T-helper 17 cell (primary cell): ENCODE measurements at places on chromosomes 11 and 22.

- no peak for DNase-seq
Measured at GRCh38 chr11:131253656-131254151, 116.7 kb upstream of the NTM start.

DNA sequence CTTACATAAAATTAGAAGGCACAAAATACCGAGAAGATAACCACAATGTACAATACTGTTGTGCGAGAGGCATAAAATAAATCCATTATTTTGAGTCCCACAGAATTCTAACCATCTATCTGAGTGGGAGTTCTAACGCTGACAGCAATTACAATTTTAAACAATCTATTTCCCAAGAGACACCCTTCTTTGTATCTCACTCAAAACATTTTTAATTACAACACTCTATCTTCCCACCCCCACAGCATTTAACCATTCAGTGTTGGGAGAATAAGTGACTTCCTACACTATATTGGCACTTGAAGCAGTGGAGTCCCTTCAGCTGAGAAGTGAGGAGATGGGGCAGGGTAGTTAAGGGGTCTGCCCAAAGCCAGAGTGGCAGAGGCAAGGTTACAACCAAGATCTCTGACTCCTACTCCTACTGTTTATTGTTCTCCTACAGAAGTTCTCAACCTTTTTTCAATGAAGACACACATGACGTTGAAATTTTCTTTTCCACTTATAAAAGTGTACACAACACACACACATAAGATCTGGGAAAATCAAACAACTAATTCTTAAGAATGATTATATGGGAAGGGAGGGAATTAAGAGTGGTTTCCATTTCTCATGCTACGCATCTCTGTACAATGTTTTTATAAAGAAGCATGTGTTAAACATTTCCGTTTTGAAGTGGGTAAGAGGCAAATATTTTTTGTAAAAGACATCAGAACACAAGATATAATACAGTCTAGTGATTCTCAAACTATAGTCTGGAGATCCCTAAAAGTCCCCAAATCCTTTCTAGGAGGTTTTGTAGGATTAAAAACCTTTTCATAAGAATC lies 10.9 kb downstream of the SLC25A17 start:
- DNase-seq, result no peak

DNA sequence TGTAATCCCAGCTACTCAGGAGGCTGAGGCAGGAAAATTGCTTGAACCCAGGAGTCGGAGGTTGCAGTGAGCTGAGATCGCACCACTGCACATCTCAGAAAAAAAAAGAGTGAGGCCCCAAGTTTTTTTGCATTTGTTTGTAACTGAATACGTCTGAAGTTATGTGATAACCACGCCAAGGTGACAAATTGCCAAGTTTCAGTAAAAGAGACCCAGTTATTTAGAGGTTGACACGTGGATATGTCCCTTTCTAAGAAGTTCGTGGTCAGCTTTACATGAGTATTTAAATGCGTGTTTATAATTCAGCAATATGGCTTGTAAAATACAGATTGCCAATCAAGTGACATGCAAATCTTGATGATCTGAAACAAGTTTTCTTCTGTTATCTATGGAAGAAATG lies 8.0 kb downstream of the PPARA start:
- no peak for DNase-seq

- no peak for DNase-seq
Measured at GRCh38 chr11:2666828-2667570, 32.8 kb downstream of the KCNQ1OT1 start.

DNA sequence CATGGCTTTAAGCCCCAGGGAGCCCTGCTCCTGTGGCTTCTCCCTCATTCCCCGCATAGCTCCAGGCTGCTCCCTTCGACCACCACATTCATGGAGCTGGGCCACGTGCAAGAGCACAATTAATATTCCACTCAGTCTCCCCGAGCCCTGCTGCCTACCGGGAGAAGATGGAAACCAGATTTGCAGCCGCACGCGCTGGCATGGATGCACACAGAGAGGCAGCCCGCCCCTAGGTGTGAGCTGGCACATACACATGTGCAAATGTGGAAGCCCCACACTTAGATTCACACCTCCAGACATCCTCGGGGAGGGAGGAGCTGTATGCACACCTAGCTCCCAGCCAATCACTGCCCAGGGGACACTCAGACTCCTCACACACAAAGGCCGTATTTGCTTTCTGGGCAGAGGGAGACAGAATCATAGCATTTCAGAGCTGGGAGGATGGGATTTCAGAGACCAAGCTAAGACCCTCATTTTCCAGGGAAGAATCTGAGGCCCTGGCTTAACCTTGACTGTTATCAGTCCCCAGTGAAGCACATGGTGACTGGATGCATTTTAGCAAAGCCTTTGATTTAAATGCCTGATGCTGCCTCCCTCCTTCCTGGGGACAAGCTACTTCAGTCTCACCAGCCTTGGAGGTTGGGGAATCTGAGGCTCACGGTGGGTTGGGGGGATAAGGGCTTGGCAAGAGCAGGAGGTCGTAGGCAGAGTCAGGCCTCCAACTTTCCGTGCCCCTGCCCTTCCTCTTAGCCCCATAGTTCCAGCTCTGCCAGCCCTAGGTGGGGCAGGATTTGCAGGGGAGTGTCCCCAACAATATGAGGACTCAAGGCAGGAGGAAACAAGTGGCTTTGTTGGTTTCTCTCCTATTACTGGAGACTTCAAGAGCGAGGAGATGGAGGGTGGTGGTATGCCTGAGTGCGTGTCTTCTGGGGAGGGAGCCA lies 5.3 kb upstream of the CREB3L1 start:
- DNase-seq, result no peak

DNA sequence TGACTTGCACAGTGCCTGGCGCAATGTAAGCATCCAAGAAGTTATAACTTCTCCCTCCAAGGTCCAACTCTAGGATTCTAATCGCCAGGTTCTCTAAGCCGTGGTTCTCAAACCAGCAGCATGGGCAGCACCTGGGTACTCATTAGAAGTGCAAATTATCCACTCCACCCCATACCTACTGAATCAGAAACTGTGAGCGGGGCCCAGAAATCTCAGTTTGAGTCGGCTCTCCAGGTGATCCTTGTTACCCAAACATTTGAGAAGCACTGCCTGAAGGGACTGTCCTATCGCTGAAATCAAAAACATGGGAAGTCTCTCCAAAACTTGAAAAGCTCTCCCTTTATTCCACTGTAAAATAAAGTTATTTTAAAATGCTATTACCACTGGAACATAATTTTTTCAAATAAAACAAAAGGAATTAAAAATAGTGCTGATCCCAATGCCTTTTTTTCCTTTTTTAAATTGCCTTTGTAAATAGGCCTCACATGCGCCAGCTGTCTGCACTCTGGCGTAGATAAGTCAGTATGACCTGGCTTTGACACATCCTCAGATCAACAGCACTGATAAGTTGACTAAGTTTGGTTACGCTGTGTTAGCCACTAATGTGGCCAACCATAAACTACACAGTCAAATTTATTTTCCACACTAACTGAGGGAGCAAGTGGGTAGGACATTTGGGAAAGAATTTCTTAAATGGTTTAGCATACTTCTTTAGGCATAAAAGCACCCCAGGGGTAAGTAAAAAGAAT lies 8.4 kb upstream of the CTR9 start:
- DNase-seq, result no peak

GRCh38 chr11:130414107-130415080 lies 14.0 kb downstream of the ADAMTS8 start:
- DNase-seq, result no peak

DNA sequence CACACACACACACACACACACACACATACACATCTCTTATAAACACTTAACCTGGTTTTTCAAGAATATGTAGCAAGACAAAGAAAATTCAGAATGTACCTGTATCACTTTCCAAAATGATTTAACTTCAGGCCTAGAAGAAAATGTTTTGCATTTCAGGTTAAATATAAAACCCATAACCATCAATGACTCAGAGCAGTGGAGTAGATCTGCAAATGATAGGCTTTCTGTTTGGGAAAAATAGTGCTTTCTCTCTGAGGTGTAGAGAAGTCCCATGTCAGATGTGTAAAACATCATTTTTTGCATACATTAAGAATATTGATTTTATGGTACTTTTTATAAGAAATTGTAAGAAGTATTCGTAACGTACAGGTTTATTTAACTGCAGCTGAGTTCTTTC lies 116.9 kb downstream of the STK33 start:
- no peak for DNase-seq

DNA sequence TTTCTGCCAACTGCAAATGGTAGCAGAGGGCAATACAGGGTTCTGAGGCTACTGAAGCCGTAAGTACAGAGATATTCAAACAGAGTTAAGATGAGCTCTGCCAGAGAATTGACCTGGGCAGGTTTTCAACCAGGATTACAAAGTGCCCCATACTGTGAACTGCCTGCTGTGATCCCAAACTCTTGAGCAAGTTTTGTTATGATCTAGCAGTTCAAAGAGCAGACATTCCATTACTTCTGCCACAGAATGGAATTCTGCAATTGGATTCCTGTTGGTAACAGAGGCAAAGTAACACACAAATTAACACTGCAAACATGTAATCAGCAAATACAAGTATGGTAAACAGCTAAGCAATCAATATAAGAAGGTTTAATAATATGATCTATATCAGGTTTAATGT lies 31.2 kb downstream of the ALG9 start:
- no peak for DNase-seq

GRCh38 chr11:7473717-7474116 lies 11.6 kb upstream of the OLFML1 start:
- DNase-seq, result no peak

GRCh38 chr11:111097191-111097590 lies 148.3 kb upstream of the POU2AF2 start:
- DNase-seq, result no peak

GRCh38 chr22:24333301-24333700 lies 62.7 kb downstream of the SPECC1L start:
- no peak for DNase-seq

DNA sequence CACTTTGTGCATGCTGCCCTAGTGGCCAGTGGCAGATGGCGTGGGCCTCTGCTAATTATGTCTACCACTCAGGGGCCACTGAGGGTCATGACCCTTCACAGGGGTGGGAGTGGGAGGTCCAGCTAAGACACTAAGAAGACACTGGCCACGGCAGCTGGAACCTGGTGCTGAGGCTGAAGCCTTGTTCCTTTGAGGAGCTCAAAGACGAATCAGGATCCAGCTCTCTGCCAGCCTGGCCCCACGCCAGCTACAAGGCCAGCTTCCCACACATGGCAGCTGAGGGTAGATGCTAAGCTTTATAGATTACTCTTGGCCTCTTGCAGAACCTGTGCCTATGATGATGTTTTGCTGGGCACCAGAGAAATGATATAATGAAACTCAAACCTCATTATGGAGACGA lies 226.3 kb downstream of the DSCAML1 start:
- no peak for DNase-seq

DNA sequence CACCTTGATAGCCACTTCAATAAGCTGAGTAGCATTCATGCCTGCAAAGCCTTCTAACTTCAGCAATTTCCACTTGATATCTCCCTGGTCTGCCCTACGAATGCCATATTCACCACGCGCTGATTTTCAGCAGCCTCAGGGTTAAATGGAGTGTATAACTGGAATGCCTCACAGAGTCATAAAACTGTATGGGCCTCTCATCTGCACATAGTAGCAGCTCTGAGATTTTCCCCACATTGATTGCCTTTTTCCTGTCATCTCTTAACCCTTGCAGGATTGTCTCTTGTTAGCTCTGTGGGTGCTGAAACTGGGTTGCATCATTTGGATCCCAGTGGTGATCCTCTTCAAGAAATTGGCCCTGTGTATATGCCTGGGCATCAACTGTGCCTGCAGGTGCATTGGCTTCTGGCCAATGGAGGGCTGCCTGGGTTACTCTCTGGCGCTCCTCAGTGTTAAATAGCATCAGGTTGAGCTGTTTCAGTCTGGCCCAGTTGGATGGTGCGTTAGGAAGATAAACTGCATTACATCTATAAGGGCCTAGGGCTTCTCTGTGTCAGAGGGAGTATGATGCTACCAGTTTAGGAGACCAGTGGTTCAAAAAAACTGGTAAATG lies 17.4 kb upstream of the GLYATL1 start:
- DNase-seq, result no peak

- DNase-seq, result no peak
Measured at GRCh38 chr22:45441138-45441537, 27.6 kb downstream of the RIBC2 start.

DNA sequence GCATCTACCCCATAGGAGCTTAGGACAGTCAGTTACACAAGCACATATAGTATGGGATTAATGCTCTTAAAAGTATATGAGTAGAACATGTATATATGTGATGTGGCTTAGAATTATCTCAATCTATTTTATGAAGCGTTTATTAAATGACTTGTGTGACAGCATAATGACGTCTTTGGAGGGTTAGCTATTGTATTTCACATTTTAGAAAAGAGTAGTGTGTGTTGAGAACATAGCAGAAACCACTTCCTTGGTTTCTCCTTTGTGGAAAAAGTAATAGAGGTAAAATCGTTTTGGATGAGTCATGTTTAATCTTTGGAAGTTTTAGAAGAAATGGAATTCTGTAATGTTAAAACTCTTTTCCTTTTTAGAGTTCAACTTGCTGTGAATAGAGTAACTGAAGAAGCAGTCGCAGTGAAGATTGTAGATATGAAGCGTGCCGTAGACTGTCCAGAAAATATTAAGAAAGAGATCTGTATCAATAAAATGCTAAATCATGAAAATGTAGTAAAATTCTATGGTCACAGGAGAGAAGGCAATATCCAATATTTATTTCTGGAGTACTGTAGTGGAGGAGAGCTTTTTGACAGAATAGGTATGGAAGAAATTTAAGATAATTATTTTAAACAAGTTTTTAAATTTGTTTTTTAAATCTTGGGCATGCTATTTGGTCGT lies 2.4 kb downstream of the CHEK1 start:
- no peak for DNase-seq

DNA sequence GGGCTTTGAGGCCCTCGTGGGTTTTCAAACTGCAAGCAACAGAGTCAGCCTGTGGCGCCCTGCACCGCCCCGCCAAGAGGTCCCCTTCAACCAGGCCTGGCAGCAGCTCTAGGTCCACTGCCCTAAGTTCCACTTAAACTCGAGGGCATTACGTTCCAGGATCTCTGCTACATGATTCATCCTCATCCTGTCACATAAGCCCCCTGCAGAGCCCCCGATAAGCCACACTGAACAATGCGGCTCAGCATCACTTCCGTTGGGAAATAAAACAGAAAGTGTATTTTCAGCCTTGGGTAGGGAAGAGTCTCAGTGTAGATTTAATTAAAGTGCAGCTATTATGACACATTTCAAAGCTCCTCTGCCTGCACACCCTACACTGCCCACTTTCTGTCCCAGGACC lies 24.6 kb downstream of the SULT4A1 start:
- DNase-seq, result no peak

DNA sequence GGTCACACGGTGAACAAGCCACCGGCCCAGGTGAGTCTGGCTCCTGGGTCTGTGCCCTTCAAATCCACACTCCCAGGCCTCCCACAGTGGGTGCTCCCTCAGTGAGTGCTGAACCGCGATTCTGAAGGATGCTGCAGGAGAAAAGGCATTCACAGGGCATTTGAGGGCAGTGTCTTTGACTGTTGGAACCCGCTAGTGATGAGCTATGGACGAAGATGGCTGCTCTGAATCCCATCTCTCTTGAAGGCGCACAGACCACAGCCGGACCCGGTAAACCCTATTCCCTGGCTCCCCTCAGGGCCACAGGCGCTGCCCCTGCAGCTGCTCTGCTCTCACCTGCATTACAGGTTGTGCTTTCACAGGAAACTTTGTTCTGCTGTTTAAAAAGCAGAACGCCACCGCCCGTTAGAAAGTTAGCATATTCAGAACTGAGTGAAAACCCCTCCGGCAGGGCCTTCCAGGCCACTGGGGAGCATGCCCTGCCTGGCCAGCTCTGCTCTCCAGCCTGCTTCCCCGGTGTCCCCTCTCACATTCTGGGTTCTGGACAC lies 3.2 kb downstream of the LRRC32 start:
- DNase-seq, result no peak
